ENCODE measurements at places on chromosomes 3 and 15.

DNA sequence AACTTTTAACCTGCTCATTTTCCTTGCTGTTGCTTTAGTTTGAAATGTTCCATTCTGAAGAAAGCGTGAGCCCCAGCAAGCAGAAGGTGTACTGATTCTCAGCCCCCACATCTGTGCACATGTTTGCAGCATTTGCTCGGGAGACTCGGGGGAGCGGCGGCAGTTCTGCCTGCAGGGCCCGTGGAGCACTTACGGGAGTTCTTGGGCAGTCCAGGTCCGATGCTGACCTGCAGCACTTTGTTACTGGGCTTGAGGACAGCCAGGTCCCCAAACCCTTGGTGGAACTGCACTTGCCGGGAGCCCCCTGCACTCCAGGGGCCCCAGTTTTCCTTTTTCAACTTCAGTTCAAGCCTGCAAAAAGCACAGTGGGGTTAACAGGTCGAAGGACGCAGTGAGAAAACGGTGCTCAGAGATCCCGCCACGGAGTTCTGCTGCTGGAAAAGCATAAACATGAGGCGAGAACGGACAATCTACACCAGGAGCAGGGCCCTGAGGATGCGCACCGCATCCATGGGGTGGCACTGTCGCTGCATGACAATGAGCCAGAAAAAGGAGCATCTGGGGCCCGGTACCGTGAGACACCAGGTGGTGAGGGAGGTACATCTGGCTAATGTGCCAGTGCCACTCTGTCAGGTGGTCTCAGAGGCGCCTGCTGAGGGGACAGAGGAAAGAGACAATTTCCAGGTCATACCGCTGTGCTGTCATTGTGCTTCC, 45.6 kb upstream of the LDHAL6B start:
- peak; percentile 39 for DNase-seq

GRCh38 chr3:179113903-179114302, 34.3 kb upstream of the PIK3CA start:
- DNase-seq, result no peak

DNA sequence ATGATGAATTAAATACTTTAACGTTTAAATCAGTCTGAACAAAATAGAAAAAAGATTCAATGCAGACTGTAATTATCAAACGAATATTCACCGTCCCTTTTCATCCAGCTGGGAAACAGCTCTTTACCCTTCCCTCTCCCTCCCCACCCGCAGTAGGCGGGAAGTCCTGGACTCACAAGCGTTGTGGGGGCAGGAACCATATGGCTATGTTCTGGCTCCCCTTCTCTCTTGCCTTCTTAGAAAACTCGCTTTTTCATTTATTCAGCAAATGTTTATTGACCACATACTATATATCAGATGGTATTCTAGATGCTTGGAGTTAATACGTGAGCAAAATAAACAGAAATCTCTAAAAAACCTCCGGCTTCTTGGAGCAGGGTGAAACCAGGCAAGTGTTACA, 715 bp upstream of the SCAPER start:
- no peak for DNase-seq

GRCh38 chr3:174614036-174614435, 245.1 kb upstream of the NAALADL2 start:
- DNase-seq, result no peak

DNA sequence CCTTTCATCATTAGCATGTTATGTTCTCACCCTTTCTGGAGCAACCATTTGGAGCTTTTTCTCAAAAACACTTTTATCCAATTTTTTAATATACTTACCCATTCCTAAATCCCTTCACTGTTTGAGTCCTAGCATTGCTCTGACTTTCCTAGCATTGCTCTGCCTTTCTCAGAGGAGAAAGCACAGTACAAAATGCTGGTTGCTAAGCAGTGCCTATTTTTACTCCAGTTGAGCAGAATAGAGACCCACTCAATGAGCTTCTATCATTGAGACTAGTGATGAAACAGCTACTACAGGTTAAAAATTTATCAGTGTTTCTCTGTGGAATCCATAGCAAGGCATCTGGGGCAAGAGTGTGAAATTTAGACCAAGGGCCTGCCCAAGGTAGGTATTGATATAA, 21.8 kb upstream of the IL1RAP start:
- DNase-seq, result no peak

- DNase-seq, result no peak
Measured at GRCh38 chr3:52710512-52710911, 4.6 kb downstream of the SPCS1 start.

DNA sequence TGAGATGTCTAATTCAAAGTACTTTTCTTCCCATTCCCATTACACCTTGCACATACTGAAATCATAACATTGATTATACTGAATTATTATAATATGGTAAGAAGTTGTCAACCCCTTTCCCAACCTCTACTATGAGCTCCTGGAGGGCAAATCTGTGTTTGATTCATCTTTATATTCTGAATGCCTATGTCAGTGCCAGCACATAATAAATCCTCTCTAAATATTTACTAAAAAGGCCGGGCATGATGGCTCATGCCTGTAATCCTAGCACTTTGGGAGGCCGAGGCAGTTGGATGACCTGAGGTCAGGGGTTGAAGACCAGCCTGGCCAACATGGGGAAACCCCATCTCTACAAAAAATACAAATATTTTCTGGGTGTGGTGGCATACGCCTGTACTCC, 392.5 kb upstream of the CADM2 start:
- no peak for DNase-seq

GRCh38 chr15:85750319-85751290, 44.1 kb downstream of the KLHL25 start:
- no peak for DNase-seq

DNA sequence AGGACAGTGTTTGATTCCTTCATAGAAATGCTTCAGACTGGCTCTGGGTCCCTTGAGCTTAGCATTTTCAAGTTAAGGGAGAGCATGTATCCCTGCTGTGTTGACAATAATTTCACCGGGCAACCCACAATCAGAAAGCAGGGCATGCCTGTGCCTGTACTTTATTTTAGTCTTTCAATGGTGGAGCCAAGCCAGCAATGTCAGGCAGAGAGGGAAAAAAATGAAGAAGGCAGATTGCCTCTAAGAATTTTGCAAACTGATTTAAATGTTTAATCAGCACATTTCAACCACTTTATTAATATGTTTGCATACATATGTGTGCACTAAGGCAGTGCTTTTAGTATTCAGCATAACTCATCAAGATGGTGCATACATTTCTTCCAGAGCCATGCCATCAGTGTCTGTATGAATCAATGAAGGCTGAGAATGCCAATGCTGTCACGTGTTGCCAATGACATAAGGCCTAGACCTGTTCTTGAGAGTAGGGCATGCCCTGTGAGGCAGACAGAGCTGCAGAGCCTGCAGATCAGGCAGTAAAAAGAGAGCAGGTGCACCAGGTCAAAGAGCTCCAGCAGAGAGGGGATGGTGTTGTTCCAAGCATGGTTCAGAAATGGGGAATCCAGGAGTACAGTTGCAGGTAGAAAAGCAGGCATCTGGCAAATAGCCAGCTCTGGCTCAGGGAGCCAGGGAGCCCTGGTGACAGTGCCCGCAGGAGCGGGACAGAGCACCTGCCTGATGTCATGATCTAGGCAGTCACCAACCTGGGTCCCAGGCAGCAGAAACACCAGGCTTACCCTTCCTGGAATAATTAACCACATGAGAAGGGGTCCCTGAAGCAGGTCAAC, 508.5 kb downstream of the GABRG3 start:
- DNase-seq, result no peak

DNA sequence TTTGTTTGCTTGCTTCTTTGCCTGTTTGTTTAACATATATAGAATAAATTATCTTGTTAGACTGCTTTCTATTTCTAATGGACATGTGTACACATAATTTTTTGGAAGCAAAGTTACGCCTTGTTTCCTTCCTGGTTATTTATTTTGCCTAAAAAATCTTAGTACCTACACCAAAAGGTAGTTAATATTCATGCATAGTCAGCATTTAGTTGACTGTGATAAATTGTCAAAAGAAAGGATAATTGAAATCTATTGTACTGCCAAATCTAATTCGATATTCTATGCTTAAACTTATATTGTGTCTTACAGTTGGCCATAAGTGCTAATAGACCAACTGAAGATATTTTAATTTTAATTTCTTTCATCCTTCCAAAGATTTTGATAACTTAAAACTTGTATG, 233.9 kb upstream of the ARL6 start:
- no peak for DNase-seq

DNA sequence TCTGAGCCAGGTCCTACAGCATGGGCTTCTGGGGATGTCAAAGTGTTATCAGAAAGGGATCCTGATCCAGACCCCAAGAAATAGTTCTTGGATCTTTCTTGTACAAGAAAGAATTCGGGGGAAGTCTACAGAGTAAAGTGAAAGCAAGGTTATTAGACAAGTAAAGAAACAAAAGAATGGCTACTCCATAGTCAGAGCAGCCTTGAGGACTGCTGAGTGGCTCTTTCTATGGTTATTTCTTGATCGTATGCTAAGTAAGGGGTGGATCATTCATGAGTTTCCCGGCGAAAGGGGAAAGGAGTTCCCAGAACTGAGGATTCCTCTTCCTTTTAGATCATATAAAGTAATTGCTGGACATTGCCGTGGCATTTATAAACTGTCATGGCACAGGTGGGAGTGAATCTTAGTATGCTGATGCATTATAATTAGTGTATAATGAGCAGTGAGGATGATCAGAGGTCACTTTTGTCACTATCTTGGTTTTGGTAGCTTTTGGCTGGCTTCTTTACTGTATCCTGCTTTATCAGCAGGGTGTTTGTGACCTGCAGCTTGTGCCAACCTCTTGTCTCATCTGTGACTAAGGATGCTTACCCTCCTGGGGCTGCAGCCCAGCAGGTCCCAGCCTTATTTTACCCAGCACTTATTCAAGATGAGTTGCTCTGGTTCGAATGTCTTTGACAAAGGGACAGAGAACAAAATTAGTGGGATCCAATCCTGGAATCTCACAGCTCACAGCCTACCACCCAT, 41.0 kb downstream of the CRYGS start:
- DNase-seq, result no peak

DNA sequence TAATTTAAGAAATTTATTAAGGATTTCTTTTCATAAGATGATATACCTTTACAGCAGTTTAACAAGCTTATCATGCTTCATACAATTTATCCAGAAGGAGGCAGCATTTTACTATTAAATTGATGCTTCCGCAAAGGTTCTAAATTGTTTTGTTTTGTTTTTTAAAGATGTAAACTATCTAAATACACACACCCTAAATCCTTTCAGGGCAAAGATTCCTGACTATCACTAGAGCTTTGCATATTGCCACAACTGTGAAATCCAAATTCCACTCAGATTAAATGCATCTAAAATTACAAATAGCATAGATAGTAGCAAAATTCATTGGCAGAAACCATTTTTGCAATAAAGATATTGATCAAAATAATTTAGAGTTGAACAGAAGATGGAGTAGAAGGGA, 44.5 kb upstream of the CCNL1 start:
- peak; percentile 71 for DNase-seq

GRCh38 chr3:177754508-177754921, 557.2 kb upstream of the TBL1XR1 start:
- DNase-seq, result no peak

DNA sequence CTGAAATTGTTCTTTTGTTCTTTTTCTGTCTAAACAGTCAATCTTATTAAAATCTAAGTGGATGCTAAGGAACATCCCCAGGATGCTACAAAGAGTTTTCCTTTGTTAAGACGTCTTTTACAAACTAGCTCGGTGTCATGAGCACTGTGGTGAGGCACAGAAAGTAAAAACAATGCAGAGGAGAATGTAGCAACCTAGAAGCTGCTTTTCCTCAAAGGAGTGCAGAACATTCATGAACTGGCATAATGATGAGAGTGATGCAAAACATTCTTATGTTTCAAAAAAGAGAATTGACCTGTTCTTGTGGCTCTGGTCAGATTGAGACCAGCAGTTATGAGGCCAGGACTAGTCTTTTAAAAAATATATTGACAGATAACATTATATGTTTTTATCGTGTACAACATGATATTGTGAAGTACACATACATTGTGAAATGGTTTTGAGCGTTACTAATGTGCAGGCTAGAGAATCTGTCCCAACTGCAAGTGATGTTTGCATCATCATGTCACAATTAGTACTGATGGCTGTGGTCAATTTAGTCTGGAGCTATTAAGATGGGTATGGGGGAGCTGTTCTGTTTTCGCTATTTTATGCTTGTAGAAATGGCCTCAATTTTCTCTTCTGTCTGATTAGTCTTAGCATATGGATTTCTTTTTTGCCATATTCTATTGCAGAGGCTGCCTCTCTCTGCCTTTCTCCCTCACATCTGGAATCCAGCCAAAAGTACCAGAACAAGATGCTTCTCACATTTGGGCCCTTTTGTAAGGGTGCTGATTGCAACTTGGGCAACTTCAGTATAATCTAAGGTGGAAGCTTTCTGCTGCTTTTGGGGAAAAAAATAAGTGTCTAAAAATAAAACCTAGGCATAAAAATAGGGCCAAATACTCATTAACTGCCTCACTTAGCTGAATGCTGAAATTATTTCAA, 50.2 kb downstream of the HHLA2 start:
- peak; percentile 48 for DNase-seq

DNA sequence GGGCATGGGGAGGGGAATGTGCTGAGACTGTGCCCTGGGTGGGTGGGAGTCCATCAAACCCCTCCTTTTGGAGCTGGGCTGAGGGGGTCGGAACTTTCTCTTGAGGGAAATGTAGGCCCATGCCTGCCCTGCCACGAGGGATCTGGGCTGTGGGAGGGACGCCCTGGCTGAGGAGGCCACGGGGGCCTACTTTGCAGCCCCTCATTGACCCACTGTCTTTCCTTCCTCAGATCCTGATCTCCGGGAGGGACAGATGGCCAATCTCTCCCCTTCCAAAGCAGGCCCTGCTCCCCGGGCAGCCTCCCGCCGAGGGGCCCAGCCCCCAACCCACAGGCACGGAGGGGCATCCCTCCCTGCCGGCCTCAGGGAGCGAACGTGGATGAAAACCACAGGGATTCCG, 25.3 kb downstream of the LOXL1 start:
- no peak for DNase-seq

- no peak for DNase-seq
Measured at GRCh38 chr3:159616234-159616825, 372.3 kb upstream of the IL12A start.

DNA sequence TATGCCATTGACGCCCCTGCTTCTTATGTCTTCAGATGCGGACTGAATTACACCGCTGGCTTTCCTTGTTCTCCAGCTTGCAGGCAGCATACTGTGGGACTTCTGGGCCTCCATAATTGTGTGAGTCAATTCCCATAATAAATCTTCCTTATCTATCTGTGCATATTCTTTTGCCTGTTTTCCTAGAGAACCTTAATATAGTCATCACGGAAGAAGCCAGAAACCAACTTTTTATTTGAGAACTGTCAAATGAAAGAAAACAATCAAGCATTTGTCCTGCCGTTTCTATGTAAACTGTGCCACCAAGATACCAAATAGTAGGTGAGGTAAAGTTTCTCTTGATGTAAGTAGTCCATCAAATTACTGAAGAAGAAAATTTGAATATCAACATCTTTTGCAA, 51.8 kb upstream of the B3GALNT1 start:
- no peak for DNase-seq

DNA sequence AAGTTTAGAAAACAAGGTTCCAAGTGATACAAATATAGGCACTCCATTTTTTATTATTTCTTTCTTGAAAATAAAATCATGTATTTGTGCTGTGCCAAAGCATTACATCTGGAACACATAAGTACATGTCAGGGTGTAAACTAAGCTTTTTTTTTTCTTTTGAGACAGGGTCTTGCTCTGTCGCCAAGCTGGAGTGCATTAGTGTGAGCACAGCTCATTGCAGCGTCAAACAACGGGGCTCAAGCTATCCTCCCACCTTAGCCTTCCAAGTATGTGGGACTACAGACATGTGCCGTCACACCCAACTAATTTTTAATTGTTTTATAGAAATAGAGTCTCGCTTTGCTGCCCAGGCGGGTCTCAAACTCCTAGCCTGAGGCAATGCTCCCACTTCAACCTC, 9.0 kb downstream of the SPATA12 start:
- DNase-seq, result no peak
